ENCODE measurements at places on chromosomes 13 and 19.

DNA sequence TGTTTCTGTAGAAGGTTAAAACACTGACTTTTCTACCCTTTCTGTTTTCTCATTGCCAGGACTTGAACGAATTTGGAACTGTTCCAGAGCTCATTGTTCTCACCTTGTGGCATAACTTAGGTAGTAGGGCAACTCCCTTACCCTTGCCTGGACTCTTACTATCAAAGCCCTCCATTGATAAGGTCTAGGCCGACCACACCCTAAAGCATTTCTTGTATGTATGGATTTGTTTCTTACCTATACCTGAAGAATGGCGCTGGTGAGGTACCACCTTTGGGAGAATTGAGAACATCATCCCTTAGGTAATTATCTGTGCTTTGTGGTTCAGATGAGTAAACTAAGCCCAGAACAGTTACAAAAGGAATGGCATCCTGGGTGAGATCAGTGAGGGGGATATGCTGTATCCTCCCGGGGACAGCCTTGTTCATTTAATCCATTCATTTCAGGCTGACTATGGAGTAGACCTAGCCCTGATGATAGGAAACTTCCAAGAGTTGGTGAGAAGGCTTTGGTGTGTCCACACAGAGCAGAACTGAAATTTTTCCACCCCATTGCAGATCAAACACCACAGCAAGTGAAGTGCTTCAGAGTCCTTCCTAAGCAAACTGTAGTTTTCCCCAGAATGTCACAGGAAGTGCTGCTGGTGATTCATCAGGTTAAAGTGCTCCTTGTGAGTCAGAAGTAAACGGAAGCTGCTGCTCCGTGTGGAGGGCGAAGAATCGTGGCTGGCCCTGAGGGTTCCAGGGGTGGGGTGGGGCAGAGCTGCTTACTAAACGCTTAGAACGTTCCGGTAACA is 113.0 kb downstream of the TEX26 start:
- DNase-seq, result peak; percentile 83

DNA sequence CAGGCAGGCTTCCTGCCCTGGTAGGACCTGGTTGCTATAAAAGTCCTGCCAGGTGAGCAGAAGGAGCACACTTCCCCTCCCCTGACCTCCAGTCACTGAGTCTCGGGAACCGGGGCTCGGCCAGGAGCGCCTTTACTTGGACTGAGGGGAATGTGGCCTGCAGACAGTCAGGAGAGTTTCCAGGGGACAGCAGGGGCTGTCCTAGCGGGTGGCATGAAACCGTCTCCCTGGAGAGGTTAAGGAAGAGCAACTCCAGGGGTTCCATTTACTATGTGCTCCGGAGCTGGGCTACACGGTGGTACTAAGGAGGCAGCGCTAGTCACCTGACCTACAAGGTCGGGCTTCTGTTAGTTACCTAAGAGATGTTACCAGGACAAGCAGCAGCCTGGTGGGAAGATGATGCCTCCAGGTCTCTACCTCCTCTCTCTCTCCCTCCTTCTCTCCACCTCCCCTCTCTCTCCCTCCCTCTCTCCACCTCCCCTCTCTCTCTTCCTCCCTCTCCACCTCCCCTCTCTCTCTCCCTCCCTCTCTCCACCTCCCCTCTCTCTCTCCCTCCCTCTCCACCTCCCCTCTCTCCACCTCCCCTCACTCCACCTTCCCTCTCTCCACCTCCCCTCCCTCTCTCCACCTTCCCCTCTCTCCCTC is 4.1 kb upstream of the CNOT3 start:
- no peak for DNase-seq

DNA sequence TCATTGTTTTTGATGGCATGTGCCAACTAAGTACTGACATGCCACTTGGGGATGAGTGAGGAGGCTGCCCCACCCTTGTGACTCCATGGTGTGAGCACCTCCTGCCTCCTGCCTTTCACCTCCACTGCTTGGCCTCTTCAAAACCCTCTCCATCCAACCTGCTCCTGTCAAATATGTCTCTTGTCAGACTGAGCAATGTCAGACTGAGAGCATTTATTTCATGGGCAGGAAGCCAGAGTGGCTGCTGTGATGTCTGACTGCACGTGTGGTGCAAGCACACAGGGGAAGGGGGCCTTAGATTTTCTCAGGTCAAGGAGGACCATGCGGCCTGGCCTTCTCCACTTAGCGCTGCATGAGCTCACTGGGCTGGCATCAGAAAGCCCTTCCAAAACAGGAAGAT is 68.3 kb downstream of the STARD13 start:
- no peak for DNase-seq

GRCh38 chr13:46949211-46949610 is 52.4 kb upstream of the HTR2A start:
- no peak for DNase-seq

GRCh38 chr13:111177081-111177711 is 62.1 kb downstream of the ARHGEF7 start:
- DNase-seq, result no peak

GRCh38 chr13:29621051-29621800 is 25.7 kb upstream of the SLC7A1 start:
- DNase-seq, result no peak

DNA sequence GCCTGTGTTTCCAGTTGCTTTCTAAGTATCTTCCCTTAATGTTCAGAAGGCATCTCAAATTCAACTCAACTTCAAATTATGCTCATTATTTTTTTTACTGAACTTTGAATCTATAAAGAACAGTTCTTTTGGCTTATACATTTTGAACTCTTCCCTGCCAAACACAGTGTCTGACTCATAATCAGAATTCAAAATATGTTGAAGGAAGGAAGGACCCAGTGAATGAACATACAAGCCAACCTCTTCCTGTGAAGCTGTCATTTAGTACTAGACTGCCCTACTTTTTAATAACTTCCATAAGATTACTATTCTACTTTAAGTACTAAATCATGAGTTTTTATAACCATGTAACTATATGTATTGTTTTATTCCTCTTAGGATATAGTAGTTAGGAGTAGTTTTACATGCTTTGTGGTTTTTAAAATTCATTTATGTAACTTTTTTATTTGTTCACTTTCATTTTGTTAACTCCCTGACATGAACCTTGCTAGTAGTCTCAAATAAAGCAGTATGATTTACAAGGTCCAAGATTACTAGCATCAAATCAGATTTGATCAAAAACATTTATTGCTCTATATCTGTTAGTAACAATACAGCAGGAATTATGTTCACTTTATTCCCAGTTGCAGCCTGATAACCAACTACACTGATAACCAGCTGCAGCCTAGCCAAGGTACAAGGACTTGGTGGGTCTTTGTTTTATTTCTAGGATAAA is 6.4 kb downstream of the NUDT15 start:
- DNase-seq, result no peak

- no peak for DNase-seq
Measured at GRCh38 chr13:99577934-99578917, 77.0 kb downstream of the TM9SF2 start.

- DNase-seq, result no peak
Measured at GRCh38 chr19:49297403-49297802, 27.6 kb downstream of the SLC6A16 start.

- DNase-seq, result no peak
Measured at GRCh38 chr13:95724252-95724651, 47.3 kb downstream of the DNAJC3 start.

- DNase-seq, result no peak
Measured at GRCh38 chr19:17889609-17890214, 18.0 kb downstream of the SLC5A5 start.

DNA sequence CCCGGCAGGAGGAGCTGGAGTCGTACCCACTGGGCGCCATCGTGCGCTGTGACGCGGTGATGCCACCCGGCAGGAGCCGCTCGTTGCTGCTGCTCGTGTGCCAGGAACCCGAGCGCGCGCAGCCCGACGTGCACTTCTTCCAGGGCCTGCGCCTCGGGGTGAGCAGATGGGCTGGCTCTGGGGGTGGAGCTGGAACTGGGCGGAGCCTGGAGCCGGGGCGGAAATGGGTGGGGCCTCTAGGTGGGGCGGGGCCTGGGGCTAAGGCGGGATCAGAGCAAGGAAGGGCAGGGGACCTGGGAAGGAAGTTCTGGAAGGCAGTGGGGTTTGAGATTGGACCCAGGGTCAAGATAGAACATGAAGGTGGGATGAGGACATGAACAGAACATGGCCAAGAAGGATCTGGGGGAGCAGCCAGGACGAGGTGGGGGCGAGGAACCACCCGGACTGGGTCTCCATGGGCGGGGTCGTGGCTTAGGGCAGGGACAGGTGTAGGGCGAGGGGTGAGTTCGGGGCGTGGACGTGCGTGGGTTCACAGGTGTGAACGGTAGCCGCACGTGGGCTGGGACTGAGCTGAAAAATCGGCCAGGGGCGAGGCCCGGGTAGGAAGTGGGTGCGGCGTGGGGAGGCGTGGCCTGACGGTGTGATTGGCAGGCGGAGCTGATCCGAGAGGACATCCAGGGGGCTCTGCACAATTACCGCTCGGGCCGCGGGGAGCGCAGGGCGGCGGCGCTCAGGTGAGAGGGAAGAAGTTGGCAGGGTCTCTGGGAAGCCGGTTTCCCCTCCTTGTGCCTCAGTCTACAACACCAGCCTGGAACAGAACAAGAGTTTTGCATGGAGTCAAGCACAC is 4.7 kb downstream of the EPS8L1 start:
- DNase-seq, result peak; percentile 88

GRCh38 chr19:45385392-45386221 is 15.2 kb upstream of the ERCC2 start:
- no peak for DNase-seq

DNA sequence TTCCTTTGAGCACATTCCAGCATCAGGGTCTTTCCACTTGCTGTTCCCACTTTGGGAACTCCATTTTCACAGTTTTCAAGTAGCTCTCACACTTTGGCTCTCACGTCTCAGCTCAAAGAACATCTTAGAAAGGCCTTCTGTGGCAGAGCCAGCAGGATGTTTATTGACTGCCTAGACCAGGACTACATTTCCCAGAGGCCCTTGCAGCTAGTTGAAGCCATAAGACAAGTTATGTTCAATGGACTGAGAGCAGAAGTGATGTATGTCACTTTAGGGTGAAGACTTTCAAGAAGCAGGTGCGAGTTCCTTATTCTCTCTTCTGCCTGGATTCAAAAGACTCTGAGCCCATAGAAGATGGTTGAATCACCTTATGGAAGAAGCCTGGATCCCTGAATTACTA is 4.3 kb upstream of the HAUS5 start:
- DNase-seq, result no peak

GRCh38 chr13:59493436-59493965 is 670.2 kb downstream of the DIAPH3 start:
- no peak for DNase-seq

DNA sequence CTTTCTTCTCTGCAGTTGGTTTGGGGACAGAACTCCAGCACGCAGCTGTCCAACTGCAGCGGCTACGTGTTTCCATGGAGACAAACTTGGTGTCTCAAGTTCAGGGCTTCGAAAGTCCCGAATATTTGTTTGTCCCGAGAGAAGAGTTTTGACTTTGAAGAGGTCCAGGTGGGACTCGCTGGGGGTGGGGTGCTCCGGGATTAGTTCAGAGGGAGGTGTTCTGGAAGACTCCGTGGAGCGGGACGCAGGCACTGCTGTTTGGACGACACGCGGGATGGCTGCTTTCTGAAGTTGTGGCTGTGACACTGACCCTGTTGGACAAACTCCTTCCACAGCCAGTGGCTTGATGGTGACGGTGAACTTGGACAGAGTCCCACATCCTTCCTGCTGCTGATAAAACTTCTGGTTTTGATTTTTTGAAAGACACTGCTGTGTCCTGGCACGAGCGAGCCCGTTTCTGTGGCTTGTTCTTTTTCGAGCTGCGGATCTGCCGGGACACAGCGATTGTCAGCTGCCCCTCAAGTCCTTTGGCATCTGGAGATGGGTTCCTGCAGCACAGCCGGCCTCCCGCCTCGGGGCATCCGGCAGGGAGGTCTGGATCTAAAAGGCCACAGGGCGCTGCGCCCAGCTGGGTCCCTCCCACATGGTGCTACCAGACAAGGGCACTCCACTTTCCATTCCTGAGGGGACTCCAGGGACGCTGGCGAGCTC is 15.9 kb upstream of the RANBP3 start:
- DNase-seq, result no peak

- DNase-seq, result no peak
Measured at GRCh38 chr19:334296-335071, 10.1 kb downstream of the MIER2 start.

- no peak for DNase-seq
Measured at GRCh38 chr19:58516964-58517833, 2.4 kb downstream of the ZBTB45 start.

- no peak for DNase-seq
Measured at GRCh38 chr13:103099722-103100293, 33.6 kb upstream of the SLC10A2 start.

DNA sequence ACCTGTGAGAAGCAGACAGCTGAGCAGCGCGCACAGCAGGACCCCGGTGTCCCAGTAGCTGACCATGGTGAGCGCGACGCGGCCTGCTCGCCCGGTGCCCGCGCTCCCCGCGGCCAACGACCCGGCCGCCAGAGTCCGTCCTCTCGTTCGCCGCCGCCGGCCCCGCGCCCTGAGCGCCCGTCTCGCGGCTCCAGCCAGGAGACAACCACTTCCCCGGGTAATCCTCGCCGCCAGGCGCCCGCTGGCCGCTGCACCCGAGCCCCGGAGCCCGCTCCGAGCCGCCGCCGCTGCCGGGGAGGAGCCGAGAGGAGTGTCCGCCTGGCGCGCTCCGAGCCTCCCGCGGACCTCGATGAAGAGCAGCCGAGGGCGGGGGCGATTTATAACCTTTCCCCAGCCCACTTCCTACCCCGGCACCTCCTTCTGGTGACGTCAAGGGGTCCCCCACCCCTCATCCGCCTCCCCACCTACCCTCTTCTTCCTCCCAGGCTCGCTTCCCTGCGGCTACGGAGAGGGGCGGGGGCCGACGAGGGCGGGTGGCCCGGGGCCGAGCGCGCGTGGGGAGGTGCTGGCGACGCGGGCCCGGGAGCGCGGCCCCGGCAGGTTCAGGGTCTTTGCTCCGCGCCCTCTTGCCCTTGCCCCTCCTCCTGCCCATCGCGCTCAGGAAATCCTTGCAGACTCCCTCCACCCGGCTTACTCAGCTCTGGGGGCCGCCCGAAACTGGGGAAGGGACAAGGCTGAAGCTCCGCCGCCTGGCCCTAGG is at the start of gene FLT1:
Gene FLT1, minus strand, starts transcription at position 351 of the 760 bp plus-strand sequence. Its CDS starts 285 bp downstream, at position 66.
- peak; percentile 74 for DNase-seq

Data from activated CD8-positive, alpha-beta memory T cell treated with anti-CD3 and anti-CD28 coated beads, Interleukin-2, amount 50 U/mL, for 48 hours (primary cell).